ENCODE measurements at places on chromosomes 7 and 10.

DNA sequence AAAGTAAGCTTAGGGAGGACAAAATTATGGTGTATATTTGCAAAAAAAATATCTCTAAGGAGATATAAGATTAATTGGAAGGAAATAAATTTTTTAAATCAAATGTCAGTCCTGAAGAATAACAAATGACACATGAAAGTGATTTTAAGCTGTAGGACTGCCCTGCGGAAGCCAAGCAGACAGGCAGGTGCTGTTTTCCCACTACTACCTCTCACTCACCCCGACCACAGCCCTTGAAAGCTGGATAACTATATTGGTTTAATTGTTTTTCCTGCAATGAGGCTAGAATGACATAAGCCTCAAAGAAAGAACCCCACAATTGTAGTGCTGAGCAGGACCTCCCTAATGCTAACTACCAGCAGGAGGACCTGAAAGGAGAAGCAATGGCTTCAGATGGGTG, 68.6 kb upstream of the VIPR2 start:
- no peak for DNase-seq

DNA sequence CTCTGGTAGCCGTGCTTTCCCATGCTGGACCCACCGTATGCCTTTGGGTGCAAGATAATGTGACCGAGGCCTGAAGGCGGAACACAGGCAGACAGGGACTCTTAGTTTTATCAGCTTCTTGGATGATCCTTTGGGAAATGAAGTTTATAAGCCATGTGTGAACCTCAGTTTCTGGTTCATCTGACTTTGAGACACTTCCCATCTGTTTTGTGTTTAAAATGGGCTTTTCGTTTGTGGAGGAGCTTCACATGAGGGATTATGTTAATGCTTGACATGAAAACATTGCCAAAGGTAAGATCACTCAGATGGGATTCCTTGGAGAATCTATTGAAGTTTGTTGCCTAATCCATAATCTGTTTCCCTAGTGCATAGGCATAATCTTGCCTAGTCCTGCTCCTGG, 249.8 kb upstream of the LYZL1 start:
- DNase-seq = no peak

- DNase-seq = no peak
Measured at GRCh38 chr10:112442063-112442462, 4.7 kb downstream of the ZDHHC6 start.

- no peak for DNase-seq
Measured at GRCh38 chr10:104022026-104022425, 55.1 kb downstream of the SLK start.
